ENCODE measurements at places on chromosomes 7 and 10.
A peak's percentile ranks its signal among the peaks of the same experiment; 100 is the strongest.

- no peak for DNase-seq
Observed at GRCh38 chr10:19518632-19519031, 297.6 kb upstream of the PLXDC2 start.

- DNase-seq = no peak
Observed at GRCh38 chr7:46583656-46584055, 662.6 kb upstream of the IGFBP3 start.

DNA sequence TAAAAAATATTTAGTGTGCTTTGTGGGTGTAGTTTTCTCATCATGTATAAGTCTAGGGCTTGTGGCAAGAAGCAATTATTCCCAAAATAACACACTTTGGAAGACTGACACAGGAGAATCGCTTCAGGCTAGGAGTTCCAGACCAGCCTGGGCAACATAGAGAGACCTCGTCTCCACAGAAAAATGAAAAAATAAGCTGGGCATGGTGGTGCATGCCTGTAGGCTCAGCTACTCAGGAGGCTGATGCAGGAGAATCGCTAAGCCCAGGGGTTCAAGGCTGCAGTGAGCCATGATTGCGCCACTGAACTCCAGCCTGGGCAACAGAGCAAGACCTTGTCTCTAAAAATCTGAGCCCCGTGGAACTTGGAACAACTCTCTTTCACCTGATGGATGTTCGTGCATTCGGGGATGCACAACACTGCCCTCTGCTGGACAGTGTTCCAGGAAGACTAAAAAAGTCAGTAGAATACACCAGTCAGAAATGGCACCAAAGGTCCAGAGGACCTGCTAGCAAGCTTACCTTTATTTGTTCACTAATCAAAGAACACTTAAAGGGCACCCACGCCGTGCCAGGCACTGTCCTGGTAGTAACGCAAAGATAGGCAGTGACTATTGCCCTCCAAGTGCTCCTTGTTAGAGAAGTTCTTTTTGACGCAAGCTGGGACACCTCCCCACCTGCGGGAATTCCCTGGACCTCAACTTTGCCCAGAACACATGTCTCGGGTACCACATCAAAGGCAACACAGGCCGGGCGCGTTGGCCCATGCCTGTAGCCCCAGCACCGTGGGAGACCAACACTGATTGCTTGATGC lies 81.9 kb upstream of the CALN1 start:
- peak; percentile 45 for DNase-seq

DNA sequence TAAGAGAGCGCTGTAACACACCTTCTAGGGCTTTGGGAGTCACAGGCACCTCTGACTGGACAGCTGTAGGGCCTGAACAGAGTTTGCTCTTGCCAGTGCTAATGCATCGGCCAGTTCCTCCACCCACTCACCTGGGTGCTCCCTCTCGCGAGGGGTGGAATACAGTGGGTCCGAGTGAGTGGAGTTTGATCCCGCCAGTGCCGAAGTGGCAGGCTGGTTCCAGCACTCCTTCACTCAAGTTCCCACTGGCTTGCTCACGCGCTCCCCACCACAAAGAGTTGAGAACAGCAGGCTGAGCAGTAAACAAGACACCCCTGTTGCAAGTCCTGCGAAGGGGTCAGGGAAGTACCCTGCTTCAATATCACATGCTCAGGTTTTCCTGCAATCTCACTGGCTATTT lies 91.8 kb downstream of the SNX13 start:
- no peak for DNase-seq

DNA sequence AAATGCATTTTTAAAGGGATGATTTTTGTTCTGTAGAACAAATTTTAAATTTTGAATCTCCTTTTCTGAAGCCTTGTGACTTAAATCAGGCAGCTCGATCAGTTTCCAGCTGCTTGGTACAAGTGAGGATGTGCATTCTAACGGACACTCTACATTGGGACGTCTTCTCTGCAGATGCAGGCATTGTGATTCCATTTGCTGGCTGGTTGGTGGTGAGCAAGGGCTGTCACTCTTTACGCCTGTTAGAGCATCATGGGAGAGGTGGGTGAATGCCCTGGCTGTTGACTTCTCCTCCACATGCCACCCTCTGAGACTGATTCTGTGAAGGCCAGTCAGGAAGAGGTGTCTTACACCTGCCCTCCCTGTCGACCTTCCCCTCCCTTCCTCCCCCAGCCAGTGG lies 240.5 kb upstream of the RNF32 start:
- no peak for DNase-seq

DNA sequence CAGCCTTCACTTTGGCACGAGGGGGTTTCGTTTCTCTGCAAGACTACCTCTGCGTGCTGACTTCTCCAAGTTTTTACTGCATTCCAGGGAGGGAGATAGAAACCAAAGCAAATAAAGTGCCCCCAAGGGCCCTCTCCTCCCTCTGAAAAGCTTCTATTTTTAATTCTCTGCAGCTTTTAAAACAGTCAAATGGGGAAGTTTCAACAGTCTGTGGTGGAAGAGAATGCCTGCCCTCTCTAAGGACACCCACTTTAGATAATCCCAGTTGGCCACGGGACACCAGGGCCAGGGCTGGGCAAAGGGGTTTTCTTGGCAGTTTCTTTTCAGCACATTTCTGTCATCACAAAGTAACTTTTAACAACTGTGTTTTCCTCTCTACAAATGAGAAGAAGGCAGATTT lies 386.7 kb upstream of the NPVF start:
- no peak for DNase-seq

DNA sequence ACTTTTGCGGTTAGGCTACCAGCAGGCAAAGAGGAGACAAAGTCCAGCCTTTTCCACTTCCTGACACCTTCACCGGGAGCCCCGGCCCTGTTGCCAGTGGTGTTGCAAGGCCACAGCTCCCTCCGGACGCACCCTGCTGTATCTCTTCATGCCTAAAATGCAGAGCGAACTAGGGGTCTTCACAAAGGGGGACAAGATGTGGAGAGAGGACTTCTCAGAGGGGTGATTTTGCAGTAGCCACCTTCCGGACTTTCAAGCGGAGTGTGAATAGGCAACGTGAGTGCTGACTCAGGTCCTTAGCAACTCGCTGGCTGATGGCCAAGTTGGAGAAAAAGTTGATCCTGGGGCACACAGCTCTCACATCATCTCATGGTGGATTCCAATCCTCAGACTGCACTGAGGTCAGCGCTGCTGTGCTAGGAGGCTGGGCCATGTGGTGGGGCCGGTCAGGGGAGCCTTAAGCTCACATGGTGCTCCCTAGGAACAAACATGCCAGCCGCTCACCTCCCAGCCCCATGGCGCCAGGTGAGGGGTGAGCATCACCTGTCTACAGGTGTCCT lies 166.3 kb downstream of the LCOR start:
- DNase-seq = peak; percentile 33

DNA sequence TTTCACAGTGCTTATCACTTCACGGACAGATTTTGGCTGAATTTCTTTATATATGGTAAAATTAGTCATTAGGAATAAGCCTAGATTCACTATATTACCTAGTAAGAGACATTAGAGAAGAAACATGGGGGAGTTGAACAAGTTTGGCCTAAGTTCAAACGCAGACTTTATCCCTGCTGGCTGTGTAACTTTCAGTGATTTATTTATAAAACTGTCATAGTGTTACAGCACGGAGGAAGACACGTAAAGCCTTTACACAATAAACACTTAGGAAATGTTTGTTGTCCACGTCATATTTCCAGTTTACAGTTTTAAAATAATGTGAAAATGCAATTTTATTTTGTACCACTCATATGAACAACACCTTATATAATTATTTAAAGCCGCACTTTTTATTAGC lies 661.5 kb downstream of the MAGI2 start:
- DNase-seq = no peak

GRCh38 chr7:43666938-43667337 lies 62.4 kb downstream of the COA1 start:
- DNase-seq = no peak

GRCh38 chr7:4237296-4238235 lies 444.5 kb upstream of the FOXK1 start:
- no peak for DNase-seq

GRCh38 chr7:12477620-12478019 lies 74.0 kb upstream of the VWDE start:
- no peak for DNase-seq

DNA sequence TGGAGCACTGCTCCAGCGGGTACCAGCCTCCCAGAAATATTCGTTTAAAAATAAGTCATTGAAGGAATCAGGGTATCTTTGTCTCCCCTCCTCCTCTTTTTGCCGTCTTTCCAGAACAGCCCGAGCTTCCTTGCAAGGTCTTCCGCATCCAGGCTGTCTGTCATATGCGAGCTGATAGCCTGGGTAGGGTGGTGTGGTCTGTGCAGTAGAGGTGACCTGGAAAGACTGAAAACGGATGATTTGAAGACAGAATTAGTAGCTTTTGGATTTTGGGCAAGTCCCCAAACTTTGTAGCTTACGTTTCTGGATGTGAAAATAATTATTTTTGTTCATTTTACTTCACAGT lies 480 bp downstream of the VPS50 start:
- no peak for DNase-seq

DNA sequence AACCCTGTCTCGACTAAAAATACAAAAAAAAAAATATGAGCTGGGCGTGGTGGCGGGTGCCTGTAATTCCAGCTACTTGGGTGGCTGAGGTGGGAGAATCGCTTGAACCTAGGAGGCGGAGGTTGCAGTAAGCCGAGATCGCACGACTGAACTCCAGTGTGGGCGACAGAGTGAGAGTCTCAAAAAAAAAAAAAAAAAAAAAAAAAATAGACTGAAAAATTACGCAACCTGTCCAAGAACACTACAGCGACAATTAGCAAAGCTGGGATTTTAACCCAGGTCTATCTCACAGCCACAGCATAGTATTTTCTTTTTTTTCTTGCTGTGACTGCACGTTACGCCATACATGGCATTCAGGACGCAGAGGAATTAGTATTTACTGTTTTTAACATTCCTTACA lies 1.1 kb upstream of the RABGEF1 start:
- no peak for DNase-seq
